Cerebellar nuclear complex (tissue), 1 donor: ENCODE measurements at places on chromosomes 1 and 21.

DNA sequence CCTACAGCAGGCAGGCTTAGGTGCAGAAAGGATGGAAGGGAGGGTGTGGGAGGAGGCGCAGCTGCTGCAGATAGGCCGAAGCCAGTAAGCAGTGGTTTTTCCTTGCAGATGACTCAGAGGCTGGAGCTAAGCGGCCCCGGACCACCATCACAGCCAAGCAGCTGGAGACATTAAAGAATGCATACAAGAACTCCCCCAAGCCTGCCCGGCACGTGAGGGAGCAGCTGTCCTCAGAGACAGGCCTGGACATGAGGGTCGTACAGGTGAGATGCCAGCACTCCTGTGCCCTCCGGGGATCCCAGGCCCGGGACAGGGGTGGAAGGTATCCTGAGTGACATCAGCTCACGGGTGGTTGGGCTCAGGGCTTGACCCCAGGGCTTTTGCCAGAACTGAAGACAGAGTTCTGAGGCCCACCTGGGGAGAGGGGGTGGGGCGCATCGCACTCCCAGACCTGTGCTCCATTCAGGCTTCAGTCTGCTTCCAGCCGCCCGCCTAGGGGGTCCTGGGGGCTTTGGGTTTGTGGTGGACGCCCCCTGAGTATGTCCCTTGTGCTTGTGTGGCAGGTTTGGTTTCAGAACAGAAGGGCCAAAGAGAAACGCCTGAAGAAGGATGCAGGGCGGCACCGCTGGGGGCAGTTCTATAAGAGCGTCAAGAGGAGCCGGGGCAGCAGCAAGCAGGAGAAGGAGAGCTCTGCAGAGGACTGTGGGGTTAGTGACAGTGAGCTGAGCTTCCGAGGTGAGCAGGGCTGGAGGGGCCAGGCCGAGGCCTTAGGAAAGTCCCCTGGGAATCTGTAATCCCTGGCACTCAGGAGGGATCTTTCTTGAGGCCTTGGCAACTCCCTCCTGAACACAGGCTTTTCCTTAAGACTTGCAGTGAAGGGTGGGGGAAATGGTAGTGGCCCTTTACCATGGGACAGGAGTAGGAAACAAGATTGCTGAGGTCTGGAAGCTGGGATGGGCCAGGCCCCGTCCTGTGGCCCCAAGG is 41.5 kb downstream of the LHX4 start:
- DNase-seq = no peak

DNA sequence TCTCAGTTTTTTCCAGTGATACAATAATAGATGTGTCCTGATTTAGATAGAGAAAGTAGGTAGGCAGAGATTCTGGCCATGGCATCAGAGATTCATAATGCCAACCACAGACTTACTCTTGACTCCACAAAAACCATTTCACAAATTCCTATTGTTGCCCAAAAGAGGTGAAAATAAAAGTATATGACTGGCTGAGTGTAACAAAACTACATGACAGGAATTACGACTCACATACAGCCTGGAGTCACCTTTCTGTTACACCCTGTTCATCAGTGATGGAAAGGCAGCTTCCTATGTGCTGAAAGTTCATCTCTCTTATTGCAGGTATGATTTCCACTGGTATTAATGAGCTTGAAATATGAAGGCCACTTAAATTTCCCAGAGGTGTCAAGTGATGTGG is 72.3 kb downstream of the MPZL1 start:
- no peak for DNase-seq

GRCh38 chr1:194227161-194227560 is 1040.7 kb upstream of the B3GALT2 start:
- no peak for DNase-seq

GRCh38 chr1:61067446-61068019 is 14.8 kb upstream of the NFIA start:
- no peak for DNase-seq

- DNase-seq = no peak
Observed at GRCh38 chr1:90951009-90951408, 70.8 kb downstream of the ZNF644 start.
